ENCODE measurements at places on chromosomes 2 and 18.

- peak; percentile 35 for DNase-seq
Measured at GRCh38 chr2:28951910-28952835, 28.9 kb upstream of the TOGARAM2 start.

GRCh38 chr2:12293874-12294273, 422.9 kb upstream of the TRIB2 start:
- DNase-seq = no peak

GRCh38 chr2:191867507-191867847, 20.6 kb upstream of the CAVIN2 start:
- DNase-seq = no peak

DNA sequence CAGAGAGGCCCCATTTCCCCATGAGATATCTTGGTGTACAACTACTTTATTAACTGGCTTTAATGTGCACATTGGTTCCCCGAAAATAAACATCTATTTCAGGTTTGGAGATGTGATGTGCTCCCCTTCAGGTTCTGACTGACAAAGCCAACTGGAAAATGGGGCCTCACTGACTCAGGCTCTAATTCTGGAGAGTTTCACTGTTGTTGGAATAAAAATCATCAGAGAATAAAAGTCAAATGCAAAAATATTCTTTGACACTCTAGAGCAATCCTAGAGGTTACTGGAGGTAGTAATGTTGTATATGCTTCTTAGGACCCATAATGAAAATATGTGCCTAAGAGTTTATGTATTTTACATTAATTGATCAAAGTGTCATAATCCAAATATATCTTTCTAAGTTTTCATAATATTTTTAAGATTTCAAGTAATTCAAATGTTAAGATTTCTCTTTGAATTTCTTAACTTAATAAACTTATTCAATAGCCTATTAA, 189.9 kb upstream of the COL3A1 start:
- no peak for DNase-seq

DNA sequence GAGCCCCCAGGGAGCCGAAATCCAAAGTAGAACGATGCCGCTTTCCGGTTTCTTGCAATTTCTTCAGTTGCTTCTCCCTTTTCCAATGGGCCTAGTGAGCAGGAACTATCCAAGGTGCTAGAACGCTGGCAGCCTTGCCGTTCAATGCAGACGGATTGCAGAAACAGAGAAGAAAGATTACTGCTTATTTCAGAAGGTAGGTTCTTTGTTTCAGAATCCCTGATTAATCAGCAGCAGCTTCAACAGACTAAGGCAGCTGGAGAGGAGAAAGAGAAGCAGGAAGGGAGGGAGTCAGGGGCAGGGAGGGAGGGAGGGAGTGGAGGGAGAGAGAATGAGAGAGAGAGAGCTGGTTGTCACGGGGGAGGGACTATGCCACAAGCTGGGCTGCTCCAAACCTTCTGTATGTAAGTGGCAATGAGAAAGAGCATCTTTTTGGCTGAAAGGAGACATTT, 576 bp downstream of the NYAP2 start:
- DNase-seq = peak; percentile 44

GRCh38 chr18:31104444-31104843, 2.2 kb upstream of the DSC2 start:
- no peak for DNase-seq

DNA sequence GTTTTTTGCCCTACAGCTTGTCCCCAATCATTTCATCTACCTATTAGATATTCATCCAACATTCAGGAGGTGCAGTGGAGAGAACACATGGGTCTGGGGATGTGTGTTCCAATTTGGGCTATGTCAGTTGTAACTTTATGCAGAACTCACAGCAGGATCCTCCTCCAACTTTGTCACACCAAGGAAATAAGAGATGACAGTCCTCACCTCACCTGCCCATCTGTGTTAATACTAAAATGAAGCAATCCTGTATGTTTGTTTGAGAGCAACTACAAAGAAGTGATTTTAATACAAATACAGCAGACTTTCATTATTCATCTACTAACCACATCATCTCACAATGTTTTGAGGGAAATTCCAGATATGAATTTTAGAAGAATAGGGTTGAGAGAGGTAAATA, 126.7 kb downstream of the ARHGAP15 start:
- DNase-seq = no peak

- DNase-seq = no peak
Measured at GRCh38 chr18:22447792-22448191, 30.1 kb upstream of the CTAGE1 start.

DNA sequence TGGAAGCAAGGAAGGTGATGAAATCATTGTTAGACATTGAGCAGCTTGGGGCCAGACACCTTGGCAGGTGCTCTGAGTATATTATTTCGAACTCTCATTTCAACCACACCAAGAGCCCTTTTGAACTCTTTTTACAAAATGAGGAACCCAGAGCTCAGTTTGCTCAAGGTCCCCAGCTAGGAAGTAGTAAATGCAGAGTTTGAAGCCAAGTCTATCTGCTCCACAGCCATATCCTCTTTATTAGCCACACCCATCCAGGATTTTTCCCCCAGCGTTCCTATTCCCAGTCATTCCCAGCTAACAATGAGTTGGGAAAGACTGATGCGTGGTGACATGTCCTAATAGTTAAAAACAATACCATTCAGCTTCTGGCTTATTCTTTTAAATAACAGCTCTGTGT, 40.2 kb downstream of the SEMA4F start:
- DNase-seq = no peak

- DNase-seq = no peak
Measured at GRCh38 chr2:114499101-114499500, 56.7 kb downstream of the DPP10 start.

DNA sequence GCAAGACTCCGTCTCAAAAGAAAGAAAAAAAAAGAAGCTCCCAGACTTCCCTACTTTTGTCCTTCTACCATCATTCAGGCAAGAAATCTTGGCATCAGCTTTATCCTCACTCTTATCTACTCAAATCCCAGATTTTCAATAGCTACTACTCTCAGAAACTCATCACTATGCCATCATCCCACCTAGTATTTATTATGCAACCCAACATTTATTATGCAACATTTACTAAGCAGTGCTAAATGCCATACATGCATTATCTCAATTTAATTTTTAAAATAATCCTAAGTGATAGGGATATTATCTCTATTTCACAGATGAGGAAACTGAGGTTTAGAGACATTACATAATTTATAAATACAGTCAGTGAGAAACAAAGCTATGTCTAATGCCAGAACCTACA, 4.1 kb downstream of the USP37 start:
- no peak for DNase-seq

GRCh38 chr2:162967147-162967546, 128.6 kb upstream of the KCNH7 start:
- DNase-seq = no peak

GRCh38 chr2:162234620-162235462, 8.4 kb downstream of the FAP start:
- no peak for DNase-seq

- DNase-seq = no peak
Measured at GRCh38 chr2:105309147-105309545, 20.4 kb downstream of the TGFBRAP1 start.

GRCh38 chr2:124663645-124663997, 638.5 kb downstream of the CNTNAP5 start:
- DNase-seq = no peak

GRCh38 chr18:80231616-80232015, 15.7 kb downstream of the PARD6G start:
- DNase-seq = no peak

- no peak for DNase-seq
Measured at GRCh38 chr2:180644709-180645108, 335.7 kb upstream of the UBE2E3 start.

DNA sequence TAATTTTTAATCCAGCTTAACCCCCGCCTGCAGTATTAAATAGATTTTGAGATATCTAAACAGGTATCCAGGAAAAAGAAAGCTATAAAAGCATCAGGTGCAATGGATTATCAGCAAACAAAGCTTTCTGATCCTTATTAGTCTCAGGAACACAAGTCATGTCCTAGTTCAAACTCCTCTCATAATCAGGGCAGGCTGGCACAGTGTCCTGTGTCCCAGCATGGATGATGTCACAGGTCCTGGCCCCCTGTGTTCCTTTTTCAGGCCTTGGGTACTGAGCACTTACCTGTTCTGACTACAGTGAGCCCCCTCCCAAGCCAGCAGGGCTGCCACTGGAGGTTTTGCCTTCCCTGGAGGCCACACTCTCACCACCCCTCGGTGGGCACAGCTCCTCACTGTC, 19.5 kb upstream of the MRO start:
- no peak for DNase-seq

- DNase-seq = no peak
Measured at GRCh38 chr2:7593360-7593759, 676.1 kb downstream of the RNF144A start.

DNA sequence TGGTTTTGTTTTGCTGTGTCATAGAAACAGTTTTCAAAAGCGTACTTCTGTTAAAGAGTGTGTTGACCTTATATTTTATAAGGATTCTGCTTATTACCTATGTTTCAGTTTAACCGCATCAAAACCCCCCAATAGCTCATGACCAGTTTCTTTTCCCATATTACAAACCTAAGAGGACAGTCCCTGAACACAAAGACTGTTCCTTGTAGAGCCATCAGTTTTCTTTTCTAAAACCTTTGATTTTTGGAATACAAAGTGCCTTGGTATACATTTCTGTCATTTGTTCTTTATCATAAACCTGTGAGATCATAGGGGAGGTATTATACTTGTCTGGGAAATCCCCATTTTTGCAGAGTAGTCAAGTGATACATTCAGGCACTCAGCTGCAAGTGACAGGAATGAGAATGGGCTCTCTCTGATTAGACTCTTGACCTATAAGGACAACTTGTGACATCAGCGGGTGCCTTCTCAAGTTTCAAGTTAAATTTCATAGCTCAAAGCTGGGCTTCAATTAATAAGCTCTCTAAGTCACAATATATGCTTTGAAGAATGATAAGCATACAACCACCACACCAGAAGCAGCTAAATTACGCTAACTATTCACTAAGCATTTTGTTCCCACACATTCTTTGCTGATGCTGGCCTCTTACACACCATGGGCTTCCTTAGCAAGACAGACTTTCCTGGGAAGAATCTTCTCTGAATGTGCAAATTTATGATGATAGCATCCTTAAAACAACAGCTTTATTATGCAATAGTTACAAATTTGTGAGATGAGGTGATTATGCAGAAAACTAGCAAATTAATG, 97.5 kb upstream of the CD302 start:
- DNase-seq = no peak

DNA sequence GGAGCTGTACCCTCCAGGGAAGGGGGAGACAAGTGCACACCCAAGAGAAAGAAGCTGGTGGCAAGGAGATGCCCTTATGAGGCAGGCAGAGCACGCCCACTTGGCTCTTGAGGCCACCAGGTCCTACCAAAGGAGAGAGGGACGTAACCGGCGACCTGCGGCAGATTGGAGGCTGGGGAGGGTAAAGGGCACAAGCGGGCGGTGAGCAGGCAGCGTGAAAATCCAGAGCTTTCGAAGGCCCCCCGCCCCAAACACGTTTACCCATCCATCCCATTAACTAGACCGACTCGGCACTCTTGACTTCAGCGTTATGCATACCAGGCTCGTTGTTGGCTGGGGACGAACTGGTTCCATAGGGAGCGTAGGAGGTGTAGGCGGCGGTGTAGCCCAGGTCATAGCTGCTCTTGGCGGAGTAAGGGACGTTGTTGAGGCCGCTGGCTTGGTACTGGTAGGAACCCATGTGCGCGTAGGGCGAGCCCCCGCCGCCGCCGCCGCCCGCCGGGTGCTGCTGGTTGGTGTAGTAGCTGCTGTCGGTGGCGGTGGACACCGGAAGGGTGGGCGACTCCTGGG, 794 bp downstream of the DLX2 start:
- no peak for DNase-seq

DNA sequence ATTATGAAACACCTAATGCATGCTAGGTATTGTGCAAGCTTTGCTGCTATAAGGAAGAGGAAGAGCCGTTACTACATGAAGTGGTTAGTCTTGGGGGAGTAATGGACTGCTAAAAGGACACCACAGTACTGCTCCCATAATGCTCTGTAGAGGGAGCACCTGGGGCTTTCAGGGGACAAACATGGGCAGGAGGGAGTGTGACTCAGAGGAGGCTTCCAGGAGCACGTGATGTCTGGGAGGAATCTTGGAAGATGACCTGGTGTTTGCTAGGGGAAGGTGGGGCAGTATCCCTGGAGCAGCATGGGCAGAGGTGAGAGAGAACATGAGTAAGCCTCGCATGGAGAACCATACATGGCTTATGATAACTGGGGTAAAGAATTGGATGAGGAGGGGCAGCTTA, 18.8 kb downstream of the MAPK4 start:
- DNase-seq = no peak

DNA sequence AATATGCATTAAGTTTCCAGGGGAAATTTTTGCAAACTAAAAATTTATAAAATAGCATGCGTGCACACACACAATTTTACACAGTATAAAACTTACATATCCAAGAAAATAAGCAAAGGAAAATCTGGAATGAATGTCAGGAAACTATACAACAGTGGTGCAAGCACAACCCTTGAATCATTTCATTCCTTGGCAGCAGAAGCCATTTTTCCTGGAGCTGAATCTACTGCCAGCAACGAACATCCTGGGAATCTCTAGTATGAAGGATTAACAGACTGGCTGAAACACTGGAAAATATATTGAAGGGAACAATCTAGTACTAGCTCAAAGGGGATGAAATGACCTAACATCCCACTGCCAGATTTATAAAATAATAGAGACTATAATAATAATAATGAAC, 235.3 kb downstream of the DYM start:
- peak; percentile 68 for DNase-seq

- DNase-seq = no peak
Measured at GRCh38 chr2:27042159-27042661, 9.3 kb upstream of the AGBL5 start.

GRCh38 chr2:159019021-159019420, 50.6 kb downstream of the TANC1 start:
- no peak for DNase-seq

- DNase-seq = peak; percentile 69
Measured at GRCh38 chr18:32349728-32350395, 120.8 kb downstream of the GAREM1 start.

DNA sequence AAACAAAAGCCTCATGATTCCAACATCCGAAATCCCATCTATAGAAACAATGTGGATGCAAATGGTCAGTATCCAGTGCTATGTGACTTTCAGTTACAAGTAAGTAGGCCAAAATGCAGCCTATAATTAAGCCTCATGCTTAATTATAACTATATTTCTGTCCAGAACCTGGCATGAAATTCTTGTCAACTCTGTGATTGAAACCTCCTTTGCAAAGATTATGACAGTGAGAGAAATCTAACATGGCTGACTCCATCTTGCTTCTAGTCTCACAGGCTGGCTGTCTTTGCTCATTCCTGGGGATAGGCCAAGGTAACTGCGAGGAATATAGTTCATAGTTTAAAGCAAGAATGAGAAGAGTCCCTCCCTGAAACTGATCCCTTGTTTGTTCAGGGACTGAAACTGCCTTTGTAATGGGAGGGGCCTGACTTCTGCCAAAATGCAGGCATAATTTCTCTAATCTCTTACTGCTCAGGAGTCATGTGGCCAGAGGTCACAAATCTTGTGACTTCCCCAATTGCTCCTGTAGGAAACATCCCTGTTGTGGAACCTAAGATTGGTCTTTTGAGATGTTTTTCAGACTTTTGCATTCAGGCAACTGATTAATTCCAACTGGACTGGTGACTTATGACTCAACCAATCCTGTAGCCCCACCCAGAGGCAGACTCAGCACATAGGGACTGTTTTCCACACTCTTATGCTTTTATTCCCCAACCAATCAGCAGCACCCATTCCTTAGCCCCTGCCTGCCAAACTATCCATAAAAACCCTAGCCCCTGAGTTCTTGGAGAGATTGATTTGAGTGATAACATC, 84.5 kb upstream of the TLK1 start:
- DNase-seq = peak; percentile 15

- DNase-seq = no peak
Measured at GRCh38 chr2:168726375-168726774, 76.1 kb upstream of the NOSTRIN start.

- DNase-seq = no peak
Measured at GRCh38 chr2:126748929-126749518, 93.1 kb downstream of the GYPC start.
